Mammary epithelial cell (primary cell): ENCODE measurements at places on chromosomes 12 and 14.
A peak's percentile ranks its signal among the peaks of the same experiment; 100 is the strongest.

- DNase-seq: peak; percentile 72
These were observed 62.1 kb upstream of the KIF21A start for GRCh38 chr12:39505023-39505422.

DNA sequence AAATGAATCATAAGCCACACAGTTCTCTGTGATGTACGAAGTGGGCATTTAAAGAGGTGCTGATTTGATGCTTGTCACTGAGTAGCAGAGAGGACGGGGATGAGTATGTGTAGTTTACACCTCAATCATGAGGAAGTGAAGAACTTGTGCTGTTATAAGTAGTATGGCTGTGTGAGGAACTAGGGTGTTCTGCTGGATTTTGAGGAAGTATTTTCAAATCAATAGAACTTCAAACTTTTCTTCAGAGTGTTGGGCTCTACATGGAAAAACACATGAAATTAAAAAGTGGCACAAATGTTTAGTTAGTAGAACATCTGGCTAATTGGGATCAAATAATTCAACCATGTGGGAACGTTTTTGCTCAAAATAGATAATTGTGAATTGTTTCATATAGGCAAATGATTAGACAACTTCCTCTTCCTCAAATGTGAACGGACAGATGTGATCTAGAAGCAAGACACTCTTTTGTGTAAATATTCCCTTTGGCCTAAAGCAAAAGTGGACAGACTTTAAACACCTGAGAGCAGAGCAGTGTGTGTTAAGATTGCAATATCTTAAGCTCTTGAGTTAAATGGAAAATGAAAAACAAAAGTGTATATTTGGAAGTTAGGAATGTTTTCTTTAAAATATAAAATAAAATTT, 168.5 kb downstream of the NAV3 start:
- DNase-seq: no peak

DNA sequence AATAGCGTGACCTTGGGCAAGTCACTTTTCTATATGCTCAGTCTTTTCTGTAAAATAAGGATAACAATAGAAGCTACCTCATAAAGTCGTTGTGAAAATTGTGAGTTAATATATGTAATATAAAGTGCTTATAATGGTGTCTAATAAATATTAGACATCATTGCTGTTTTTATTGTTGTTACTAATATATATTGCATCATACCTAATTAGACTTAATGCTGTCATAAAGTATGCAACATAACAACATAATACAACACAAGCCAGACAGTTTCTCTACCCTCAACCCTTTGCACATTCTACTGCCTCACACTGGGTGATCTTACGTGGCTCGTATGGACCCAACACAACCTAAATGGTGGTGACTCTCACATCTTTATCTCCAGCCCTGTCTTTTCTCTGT, 136.9 kb downstream of the KICS2 start:
- no peak for DNase-seq

- no peak for DNase-seq
These were observed 2.0 kb upstream of the ENO2 start for GRCh38 chr12:6912164-6912935.

DNA sequence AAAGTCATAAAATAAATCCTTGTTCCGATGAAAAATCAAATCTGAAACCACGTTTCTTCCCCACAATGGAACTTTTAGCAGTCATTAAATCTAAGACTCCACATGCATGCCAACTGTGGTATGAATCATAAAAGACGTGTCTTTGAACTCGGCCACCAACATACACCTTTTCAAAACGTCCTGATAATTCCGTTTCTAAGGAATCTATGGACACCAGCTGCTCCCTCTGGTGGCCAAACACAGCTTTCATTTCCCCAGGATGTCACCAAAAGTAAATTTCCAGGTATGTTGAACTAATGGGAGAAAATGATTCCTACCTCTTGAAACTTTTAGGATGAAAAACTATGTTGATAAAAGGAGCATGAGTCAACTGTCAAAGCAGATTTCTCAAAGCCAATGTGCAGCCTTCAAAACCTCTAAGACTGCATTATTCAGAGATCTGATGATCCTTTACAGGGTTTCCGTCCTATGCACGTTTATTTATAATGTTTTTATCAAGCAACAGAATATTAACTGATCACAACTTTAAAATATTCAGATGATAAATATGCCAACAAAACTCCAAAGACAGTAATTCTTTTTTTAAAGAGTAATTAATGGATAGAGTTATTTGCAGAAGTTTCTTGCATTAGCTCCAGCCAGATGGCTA, 96.2 kb downstream of the CIT start:
- peak; percentile 61 for DNase-seq

DNA sequence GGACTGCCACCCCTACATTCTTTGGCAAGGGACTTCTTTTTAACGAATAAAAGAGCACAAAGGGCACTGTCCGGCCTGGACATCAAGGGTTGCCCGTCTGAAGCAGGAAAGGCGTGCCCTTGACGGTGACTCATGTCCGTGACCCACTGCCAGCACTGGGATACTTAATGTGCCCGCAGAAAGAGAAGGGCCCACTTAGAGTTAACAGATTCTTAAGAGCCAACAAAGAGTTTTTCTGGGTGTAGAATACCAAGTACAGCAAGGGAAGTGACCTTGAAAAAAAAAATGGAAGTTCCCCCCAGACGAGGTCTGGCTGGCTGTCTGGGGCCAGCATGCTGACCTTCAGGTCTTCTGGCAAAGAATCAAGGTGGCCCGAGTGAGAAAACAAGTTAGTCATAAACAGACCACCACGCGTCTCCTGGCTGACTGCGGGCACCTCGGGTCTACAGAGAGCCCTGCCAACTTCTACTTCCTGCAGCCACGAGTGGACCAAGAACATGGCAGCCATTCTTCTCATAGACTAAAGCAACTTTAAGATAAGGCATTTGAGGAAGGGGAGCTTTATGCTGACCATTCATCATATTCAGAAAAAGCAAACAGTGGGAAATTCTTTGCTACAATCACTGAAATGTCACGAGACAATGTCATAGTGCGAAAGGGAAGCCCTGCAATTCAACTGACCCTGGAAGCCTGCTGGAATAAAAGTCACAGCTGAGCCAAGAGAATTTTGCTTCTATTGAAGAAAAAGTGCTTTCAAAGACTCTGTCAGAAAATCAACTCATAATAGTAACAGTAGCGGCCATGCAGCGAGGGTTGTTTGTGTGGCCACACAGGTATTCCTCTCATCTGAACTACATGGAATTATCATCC, 10.5 kb upstream of the SELPLG start:
- no peak for DNase-seq

DNA sequence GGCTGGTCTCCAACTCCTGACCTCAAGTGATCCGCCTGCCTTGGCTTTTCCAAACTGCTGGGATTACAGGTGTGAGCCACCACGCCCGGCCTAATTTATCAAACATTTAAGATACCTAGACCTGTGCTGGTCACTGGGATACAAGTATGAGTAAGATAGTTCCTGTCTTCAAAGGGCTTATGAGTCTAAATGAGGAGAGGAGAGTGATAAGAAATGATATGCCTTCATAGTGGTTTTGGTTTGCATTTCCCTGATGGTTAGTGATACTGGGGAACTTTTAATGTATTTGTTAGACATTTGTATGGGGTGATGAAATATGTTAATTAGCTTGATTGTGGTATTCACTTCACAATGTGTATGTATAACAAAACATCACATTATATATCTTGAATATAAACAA, 21.2 kb downstream of the TMED10 start:
- no peak for DNase-seq

DNA sequence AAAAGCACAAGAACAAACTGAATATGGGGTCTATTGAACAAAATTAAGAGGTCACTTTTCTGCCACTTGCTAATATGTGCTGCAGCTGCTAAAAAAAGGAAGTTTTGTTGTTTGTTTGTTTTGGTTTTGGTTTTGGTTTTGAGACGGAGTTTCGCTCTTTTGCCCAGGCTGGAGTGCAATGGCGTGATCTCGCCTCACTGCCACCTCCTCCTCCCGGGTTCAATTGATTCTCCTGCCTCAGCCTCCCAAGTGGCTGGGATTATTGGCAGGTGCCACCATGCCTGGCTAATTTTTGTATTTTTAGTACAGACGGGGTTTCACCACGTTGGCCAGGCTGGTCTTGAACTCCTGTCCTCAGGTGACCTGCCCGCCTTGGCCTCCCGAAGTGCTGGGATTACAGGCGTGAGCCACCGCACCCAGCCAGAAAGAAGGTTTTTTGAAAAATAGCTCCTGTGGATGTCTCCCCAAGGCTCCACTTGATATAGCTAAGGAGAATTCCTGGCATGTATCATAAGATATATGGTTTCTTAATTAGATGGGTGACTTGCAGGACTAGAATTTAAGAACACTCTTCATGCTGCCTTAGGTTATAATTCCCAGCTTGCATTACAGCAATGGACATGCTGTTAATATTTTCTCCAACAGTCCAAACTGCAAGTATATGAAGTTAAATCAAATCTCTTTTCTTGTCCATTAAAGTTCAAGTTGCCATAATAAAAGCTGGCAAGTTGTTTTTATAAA, 237.6 kb upstream of the AMIGO2 start:
- DNase-seq: no peak

GRCh38 chr12:69313209-69313608, 35.0 kb upstream of the LYZ start:
- DNase-seq: no peak

DNA sequence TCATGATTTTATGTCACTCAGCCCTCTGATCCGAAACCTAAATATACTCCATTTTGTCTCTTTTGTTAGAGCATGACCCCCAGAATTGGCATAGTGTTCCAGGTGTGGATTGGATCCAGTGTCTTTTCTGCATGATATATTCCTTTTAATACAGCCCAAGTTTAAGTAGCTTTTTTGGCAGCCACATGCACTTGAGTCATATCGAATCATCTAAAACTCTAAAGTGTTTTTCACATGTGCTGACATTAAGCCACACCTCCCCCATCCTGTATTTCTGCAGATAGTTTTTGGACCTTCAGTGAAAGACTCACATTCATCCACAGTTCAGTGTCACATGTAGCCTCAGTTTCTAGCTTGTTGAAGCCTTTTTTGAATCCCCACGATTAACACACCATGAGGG, 30.6 kb downstream of the BORCS5 start:
- DNase-seq: peak; percentile 58

GRCh38 chr14:71524320-71524982, 407.8 kb upstream of the RGS6 start:
- no peak for DNase-seq

GRCh38 chr12:32714772-32715171, 35.7 kb downstream of the DNM1L start:
- no peak for DNase-seq

- peak; percentile 46 for DNase-seq
These were observed 160.9 kb downstream of the SPTSSA start for GRCh38 chr14:34300882-34301734.

- no peak for DNase-seq
These were observed 50.7 kb upstream of the MAP1LC3B2 start for GRCh38 chr12:116508145-116509121.

DNA sequence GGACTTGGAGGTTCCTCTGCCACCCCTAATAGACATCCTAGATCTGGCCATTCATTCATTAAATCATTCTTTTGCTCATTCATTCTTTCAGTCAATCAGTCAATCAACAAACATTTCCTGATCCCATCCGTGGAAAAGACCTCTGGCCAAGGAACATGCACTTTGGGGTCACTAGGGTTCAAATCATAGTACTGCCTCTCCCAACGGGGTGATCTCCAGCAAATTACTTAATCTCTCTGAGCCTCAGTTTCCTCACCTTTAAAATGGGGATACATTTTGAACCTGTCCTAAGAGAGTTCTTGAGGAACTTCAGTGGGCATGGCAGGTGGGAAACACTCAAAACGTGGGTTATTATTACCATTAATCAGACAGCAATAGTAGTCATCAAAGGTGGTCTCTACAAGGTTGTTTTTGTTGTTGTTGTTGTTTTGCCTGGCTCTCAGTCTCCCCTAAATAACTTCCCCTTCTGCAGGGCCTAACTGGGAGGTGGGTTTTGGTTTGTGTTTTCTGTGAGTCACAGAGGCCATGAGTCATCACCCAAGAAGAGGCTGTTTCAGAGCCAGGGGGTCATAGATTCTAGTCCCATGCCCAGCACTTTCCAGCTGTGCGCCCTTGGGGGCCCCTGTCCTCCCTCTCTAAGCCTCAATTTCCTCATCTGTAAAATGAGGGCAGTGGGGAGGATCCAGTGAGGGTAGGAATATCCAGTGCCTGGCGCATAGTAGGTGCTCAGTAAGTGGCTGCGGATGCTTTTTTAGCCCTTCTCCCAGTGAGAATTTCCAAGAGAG, 16.9 kb upstream of the FAM222A start:
- DNase-seq: no peak

GRCh38 chr14:93012951-93013719, 90.2 kb downstream of the CHGA start:
- peak; percentile 34 for DNase-seq

GRCh38 chr14:99047441-99048031, 224.5 kb downstream of the BCL11B start:
- DNase-seq: peak; percentile 40

GRCh38 chr12:7485095-7485494, 18.5 kb downstream of the CD163 start:
- no peak for DNase-seq

- no peak for DNase-seq
These were observed 33.0 kb upstream of the CFAP54 start for GRCh38 chr12:96456265-96456974.

GRCh38 chr14:23434488-23435222, 805 bp downstream of the MYH7 start:
- no peak for DNase-seq

GRCh38 chr12:103288016-103288415, 207.8 kb downstream of the C12orf42 start:
- no peak for DNase-seq

DNA sequence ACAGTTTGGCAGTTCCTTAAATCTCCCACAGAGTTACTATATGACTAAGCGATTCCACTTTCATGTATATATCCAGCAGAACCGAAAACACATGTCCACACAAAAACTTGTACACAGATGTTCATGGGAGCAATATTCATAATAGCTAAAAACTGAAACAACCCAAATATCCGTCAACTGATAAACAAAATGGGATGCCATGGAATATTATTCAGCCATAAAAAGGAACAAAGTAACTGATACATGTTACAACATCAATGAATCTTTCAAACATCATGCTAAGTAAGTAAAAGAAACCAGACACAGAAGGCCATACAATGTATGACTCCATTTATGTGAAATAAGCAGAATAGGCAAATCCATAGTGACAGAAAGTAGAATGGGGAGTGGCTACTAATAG, 80.2 kb upstream of the GPHB5 start:
- no peak for DNase-seq

- DNase-seq: no peak
These were observed 33.0 kb upstream of the FGF23 start for GRCh38 chr12:4412465-4412864.

- DNase-seq: peak; percentile 42
These were observed 377.0 kb upstream of the ATP2B1 start for GRCh38 chr12:90085494-90086274.

DNA sequence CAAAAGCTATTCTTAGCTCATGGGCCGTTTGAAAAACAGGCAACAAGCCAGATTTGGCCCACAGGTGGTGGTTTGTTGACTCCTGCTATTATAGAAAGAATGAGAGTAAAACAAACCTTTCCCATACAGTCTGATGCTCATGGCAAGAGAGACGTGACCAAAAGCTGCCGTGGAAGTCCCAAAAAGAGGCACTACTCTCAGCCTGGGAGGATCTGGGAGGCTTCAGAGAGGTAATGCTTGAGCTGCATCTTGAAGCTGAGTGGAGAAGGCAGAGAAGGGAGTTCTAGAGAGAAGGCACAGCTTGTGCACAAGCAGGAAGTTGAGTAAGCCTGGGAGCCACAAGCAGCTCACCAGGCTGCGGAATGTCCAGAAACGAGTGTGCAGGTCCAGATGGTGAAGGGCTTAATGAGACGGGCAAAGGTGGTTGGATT, 9.6 kb downstream of the PLXNC1 start:
- DNase-seq: no peak

GRCh38 chr12:92539110-92539749, 163.6 kb upstream of the PLEKHG7 start:
- DNase-seq: peak; percentile 96
